Midbrain (tissue), 1 donor: ENCODE measurements at places on chromosomes 3 and 15.

GRCh38 chr15:74055804-74056203, 26.5 kb downstream of the GOLGA6A start:
- DNase-seq, result no peak

DNA sequence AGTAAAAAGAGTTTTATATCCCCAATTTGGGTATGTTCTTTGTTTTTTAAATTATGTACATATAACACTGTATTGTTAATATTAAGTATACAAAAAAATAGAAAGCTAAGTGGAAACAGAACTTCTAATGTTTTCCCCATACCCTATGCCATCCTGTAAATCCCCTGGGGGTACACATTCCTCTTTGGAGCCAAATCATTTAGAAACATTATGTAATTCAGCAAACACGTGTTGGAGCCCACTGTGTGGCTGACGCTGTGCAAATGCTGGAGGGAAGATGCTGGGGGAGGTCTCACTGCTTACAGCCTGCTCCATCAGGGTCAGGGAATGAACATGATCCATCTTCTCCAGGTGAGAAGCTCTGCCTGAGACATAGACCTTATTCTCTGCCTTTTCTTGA, 52.8 kb downstream of the CRTC3 start:
- no peak for DNase-seq

DNA sequence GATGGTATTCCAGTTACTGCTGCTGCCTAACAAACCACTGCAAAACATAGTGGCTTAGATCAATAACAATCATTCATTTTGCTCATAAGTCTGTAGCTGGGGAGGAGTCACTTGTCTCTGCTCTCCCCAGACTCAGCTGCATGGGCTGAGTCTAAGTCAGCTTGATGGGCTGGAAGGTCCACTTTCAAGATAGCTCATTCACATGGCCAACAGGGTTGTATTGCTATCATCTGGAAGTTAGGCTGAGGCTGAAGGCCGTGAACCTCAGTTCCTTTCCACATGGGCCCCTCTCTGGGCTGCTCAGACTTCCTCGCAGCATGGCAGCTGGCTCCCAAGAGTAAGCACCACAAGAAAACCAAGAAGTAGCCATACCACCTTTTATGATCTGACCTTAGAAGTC, 28.7 kb upstream of the BFSP2 start:
- DNase-seq, result no peak

DNA sequence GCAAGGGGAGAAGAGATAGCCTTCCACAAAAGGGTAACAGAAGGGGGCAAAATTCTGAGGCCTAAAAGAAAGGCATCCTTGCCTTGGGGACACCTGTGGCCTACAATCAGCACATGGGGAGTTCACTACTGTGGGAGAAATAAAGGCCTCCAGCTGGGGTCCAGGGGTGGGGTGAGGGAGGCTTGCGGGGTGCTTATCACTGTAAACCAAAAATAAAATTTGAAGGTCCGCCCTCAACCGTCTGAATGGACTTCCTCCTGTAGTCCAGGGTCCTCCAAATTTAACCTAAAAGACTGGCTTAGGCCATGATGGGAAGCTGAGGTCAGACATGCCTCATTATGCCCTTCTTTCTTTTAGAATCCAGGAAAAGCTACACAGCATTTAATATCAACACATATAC, 2.1 kb upstream of the POLR2M start:
- no peak for DNase-seq

DNA sequence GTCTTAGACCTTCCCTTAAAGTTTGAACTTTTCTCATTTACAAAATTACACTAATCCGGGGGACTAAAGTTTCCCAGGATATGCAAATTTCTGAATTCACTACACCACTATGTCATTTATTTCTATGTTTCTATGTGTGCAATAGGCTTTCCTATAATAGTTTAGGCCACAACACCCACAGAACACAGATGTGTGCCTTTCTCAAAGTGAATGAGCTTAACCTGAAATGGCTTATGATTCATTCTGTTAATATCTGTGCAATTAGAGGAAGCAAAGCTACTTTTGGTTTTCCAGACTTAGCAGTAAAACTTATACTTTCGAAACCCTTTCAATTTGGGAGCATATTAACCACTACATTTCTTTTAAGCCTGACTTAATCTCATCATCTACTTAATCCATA, 748.1 kb downstream of the GBE1 start:
- no peak for DNase-seq

DNA sequence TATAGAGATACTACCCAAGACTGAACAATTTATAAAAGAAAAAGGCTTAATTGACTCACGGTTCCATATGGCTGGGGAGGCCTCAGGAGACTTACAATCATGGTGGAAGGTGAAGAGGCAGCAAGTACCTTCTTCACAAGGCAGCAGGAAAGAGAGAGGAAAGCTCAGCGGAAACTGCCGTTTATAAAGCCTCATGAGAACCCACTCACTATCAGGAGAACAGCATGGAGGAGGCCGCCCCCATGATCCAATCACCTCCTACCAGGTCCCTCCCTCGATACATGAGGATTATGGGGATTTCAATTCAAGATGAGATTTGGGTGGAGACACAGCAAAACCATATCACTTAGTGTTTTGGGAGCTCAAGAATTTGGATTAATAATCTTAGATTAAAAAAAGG, 240.2 kb downstream of the UACA start:
- no peak for DNase-seq

DNA sequence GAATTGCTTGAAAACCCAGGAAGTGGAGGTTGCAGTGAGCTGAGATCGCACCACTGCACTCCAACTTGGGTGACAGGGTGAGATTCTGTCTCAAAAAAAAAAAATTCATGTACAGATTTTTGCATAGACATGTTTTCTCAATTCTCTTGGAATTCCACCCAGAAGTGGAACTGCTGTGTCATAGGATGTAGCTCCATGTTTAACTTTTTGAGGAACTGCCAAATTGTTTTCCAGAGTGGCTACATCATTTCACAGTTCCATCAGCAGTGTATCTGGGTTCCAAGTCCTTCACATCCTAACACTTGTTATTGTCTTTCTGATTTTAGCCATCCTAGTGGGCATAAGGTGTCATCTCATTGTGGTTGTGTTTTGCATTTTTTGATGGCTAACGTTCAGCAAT, 9.9 kb downstream of the CAPN7 start:
- DNase-seq, result no peak

DNA sequence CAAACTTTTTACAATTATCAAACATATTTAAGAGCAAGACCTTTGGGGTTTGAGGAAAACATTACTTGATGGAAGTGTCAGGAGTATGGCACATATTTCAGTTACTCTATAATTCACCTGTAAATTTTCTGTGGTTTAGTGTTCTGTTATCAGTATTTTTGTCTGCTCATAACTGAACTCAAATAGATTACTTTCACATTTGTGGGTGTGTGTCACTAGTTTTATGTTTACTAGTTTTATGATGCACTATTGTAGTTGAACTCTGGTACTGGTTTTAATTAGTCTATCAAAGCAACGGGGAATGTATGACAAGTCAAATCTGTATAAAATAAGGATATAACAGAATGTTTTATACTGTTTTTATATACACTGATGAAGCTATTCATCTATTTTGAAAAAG, 27.2 kb downstream of the OXSM start:
- no peak for DNase-seq

- DNase-seq, result no peak
Measured at GRCh38 chr3:72641684-72642083, 206.6 kb downstream of the SHQ1 start.

DNA sequence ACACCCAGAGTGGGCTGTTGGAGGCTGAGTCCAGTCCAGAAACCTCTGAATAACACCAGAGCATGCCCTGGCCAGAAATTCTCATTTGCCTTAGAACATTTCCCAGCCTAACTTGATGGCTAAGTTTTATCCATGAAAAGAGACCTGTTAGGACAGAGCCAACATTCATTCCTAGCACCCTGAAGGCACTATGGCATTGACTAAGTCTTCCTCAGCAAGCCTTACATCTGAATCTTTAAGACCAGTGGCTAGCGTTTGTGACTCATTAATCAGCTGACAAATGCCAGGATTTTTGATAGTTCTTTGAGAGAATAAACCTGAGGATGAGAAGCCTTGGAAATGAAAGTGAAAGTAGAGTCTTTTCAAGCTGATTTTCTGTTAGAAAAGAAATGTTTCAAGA, 1087.1 kb upstream of the ALCAM start:
- no peak for DNase-seq

DNA sequence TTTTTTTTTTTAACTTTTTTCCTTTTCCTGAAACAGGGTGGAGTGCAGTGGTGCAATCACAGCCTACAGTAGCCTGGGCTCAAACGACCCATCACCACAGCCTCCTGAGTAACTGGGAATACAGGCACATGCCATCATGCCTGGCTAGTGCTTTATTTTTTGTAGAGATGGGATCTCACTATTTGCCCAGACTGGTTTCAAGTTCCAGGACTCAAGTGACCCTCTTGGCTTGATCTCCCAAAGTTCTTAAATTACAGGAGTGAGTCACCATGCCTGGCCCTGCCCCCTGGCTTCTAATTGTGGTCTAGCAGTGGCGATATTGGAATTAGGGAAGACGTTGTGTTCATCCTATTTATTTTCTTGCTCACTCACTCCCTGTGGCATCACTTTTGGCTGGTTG, 1138.4 kb downstream of the SI start:
- DNase-seq, result no peak

- peak; percentile 50 for DNase-seq
Measured at GRCh38 chr3:179921500-179921899, 115.2 kb downstream of the PEX5L start.

- no peak for DNase-seq
Measured at GRCh38 chr3:32934150-32934742, 17.2 kb upstream of the CCR4 start.

DNA sequence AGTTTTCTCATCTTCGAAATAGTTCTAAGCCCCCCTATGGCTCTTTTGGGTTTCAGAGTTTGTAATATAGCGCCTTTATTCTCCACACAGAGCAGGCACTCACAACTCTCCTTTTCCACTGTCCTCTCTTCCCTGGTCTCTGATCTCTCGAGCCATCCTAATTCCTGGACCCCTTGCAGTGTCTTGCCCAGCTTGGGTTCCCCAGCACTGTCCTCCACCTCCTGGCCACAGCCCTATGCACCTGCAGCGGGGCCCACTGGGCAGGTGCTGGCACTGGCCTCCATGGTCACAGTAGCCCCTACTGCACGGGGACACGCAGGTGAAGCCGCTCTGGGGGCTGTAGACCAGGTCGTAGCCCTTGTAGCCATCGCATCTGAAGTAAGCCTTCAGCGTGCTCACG, 27.9 kb downstream of the MUC20 start:
- no peak for DNase-seq

DNA sequence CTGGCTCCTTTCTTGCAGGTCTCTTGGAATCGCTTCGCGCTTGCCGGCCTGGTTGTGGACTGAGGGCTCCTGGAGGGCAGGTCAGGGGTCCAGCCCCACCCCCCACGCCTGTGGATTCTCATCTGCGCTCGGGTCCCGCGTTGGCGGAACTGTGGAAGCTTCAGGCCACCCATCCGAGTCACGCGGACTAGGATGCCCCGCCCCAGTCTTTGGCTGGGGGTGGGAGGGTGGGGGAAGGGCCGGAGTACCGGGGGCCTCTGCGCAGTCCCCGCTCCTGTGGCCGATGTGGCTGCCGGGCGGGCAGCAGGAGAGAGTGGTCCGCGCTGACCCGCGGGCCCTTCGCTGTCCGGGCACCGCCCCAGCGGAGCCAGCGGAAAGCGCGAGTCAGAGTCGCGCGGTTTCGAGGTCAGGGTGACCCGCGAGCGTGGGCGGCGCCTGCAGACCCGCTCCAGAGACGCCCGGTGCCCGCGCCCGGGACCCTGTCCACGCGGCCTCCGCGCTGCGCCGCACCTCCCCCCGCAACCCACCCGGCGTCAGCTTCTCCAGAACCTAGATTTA, 114.2 kb downstream of the KLF13 start:
- peak; percentile 26 for DNase-seq

DNA sequence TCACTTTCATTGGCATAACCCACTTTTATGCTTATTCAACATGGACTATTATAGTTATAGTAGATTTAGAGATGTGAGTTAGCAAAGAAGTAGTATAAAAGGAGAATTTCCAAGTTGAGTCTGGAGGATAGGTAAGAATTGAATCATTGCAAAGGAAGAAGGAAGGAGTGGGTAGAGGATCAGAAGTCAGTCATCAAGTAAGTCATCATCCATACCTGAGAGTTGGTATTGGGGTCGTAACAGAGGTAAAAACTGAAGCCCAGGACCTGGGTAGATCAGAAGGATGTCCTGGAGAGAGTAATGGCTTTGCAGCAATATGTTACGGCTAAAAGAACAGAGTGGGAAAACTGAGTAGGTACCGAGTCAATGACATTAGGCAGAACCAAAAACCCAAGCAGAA, 265.7 kb downstream of the SUCLG2 start:
- no peak for DNase-seq

GRCh38 chr15:96324940-96325540, 5.5 kb upstream of the NR2F2 start:
- no peak for DNase-seq

GRCh38 chr3:194135806-194136518, at the start of gene HES1:
Gene HES1 (plus strand): TSS chr3:194136148. CDS start chr3:194136381, 233 bp downstream.
- DNase-seq, result peak; percentile 80

- DNase-seq, result no peak
Measured at GRCh38 chr3:39144095-39144747, 9.2 kb downstream of the CSRNP1 start.

- no peak for DNase-seq
Measured at GRCh38 chr3:73134034-73134433, 72.6 kb downstream of the EBLN2 start.
